ENCODE measurements at places on chromosomes 16 and 17.
A peak's percentile ranks its signal among the peaks of the same experiment; 100 is the strongest.

DNA sequence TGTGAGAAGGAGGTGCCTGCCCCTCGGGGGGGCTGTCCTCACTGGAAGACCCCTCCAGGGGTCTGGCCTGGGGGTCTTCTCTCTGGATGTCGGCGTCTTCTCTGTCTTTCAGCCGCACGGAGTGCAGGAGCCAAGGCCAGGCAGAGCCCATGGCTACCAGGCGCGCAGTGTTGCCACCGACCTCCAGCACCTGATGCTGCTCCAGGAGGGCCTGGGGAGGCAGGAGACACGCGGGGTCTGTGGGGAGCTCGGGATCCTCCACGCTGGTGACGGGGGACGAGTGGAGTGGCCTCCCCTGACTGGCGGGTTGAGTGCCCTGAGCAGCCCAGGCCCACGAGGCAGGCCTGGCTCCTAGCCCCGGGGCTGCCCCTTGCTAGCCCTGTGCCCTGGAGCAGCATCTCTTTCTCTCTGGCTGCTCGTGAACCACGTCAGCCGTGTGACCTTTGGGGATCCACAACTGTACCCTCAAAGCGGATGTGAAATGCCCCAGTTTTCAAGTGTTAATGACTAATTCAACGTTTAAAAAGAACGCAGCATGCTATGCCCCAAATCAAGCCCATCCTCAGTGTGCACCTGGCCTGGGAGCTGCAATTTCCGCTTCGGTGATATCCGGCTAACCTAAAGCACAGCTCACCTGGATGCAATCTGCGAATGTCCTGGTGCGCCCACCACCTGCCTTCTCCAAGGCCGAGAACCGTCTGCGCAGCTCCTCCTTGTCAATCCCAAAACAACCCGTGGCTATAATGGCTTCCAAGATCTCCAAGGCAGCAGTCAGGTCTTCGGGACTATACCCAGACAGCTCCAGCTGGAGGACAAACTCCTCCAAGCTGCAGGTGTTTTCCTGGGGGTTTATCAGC is 62.9 kb downstream of the IL21R start:
- no peak for DNase-seq

GRCh38 chr16:66193543-66194229 is 172.8 kb upstream of the CDH5 start:
- no peak for DNase-seq

GRCh38 chr16:8178271-8178670 is 412.0 kb downstream of the TMEM114 start:
- DNase-seq, result no peak

GRCh38 chr16:51150888-51151320 is at the start of gene SALL1:
TSS of gene SALL1 (minus strand) at chr16:51151270. CDS start at chr16:51151241, 29 bp downstream.
- DNase-seq, result no peak

GRCh38 chr17:81870131-81870980 is 781 bp downstream of the ARHGDIA start:
- peak; percentile 41 for DNase-seq

- DNase-seq, result peak; percentile 56
These were observed at the start of gene SIAH1 for GRCh38 chr16:48385253-48386150. TSS of gene SIAH1 (minus strand) at chr16:48385413. CDS start at chr16:48362428, 22,985 bp downstream.

DNA sequence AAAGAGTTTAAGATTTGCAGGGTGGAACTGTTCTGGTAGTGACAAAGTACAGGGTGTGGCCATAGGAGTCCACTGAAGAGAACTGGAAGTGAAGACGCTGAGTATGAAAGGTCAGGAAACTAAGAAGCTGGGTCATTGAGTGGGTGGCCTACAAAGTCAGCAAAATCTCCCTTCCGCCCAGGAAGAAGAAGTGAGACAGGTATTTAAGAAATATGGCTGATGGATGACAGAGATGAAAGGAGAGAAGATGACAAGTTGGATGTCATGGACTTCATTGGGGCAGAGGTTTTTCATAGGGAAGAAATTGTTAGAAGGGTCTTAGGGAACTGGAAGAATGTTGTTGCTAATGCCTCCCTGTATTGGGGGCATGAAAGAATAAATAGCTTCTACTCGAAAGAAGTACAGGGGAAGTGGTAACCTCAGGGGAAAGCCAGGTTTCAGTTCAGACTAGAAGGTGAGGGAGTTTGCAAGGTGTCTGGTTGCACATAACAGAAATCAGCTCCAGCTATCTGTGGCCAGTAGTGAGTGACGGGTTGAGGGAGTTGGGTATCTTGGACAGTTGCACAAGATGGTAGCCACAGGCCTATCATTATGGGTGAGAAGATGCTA is 33.6 kb upstream of the MED13 start:
- no peak for DNase-seq

DNA sequence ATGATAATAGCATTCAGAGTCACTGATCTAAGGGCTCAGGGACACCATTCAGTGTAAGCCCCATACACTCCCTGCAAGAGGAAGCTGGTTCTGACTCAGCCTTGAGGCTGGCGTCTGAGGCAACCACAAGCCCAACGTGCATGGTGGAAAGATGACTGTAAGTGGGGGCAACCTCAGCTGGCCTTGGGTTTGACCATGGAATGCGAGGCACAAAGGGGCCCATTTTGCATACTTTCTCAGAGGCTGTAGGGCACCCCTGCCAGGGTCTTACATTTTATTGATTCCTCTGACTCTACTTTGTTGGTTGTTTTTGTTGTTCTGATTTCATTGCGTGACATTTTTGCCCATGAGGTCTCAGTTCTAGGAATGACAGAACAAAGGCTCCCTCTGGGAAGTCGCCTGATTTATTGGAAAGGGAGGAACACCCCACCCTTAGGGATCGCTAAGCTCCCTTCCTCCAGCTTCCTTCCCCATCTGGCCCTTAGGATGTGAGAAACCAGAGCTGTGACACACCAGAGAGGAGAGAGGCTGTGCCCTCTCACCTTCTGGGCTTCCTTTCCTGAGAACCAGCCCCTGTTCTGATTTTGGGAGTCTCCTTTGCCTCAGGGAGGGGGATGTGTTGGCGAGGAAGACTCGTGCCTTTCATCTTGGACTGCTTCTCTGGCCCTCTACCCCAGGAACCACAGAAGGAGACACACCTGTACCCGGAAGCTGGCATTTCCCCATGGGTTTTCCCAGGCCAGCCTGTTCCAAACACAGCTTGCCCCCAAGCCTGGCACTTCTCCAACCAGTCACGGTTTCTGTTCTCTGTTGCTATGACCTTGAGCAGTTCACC is 5.6 kb upstream of the CIITA start:
- peak; percentile 84 for DNase-seq

DNA sequence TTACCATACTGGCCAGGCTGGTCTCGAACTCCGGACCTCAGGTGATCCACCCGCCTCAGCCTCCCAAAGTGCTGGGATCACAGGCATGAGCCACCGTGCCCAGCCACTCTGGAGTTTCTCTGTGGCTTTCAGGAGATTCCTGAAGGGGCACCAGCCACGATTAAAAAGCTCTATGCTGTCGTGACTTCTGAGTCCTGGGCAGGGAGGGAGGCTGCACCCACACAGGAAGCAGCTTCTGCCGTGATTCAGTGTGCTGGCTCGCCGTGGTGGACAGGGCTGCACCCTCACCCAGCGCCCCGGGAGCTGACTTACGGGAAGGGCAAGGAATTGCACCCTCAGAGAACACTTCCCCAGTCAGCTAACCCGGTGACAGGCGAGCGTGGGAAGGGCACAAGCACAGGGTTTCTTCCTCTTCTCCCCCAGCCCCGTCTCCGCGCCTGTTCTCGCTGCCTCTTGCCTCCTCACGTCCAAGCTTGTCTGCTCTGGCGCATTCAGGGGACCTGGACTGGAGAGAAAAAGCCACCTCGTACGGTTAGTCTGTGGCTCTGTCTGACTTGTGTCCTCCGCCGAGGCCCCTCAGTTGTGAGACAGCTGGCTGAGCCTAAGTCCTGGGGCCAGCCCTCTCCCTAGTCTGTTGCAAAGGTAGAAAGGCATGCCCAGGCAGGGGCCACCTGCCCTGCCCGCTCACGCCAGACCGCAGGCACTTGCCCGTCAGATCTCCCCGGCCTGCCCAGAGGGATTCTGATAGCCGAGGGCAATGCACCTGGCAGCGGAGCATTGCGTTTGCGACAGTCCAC is 145.0 kb downstream of the SEC14L1 start:
- DNase-seq, result peak; percentile 95

GRCh38 chr17:52606098-52606497 is 447.6 kb upstream of the CA10 start:
- peak; percentile 40 for DNase-seq

- no peak for DNase-seq
These were observed 89.6 kb downstream of the RBFOX1 start for GRCh38 chr16:7422036-7422888.

DNA sequence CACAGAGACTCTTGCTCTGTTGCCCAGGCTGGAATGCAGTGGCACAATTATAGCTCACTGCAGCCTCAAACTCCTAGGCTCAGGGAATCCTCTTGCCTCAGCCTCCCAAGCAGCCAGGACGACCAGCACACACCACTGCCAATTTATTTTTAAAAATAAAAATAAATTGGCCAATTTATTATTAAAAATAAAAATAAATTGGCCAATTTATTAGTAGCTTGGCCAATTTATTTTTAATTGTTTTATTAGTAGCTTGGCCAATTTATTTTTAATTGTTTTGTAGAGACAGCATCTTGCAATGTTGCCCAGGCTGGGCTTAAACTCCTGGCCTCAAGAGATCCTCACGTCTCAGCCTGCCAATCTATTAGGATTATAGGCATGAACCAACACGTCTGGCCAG is 184.3 kb downstream of the FTO start:
- DNase-seq, result no peak

GRCh38 chr17:83117583-83117982 is 38.2 kb downstream of the METRNL start:
- DNase-seq, result no peak

DNA sequence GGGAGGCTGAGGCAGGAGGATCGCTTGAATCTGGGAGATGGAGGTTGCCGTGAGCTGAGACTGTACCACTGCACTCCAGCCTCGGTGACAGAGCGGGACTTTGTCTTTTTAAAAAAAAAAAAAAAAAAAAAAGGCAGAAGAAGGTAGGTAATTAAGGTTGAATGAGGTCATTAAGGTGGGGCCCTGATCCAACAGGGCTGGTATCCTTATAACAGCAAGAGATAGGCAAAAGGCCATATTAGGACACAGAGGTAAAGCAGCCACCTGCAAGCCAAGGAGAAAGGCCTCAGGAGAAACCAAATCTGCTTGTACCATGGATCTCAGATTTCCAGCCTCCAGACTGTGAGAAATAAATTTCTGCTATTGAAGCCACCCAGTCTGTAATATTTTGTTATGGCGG is 60.3 kb downstream of the SPAG9 start:
- DNase-seq, result no peak

DNA sequence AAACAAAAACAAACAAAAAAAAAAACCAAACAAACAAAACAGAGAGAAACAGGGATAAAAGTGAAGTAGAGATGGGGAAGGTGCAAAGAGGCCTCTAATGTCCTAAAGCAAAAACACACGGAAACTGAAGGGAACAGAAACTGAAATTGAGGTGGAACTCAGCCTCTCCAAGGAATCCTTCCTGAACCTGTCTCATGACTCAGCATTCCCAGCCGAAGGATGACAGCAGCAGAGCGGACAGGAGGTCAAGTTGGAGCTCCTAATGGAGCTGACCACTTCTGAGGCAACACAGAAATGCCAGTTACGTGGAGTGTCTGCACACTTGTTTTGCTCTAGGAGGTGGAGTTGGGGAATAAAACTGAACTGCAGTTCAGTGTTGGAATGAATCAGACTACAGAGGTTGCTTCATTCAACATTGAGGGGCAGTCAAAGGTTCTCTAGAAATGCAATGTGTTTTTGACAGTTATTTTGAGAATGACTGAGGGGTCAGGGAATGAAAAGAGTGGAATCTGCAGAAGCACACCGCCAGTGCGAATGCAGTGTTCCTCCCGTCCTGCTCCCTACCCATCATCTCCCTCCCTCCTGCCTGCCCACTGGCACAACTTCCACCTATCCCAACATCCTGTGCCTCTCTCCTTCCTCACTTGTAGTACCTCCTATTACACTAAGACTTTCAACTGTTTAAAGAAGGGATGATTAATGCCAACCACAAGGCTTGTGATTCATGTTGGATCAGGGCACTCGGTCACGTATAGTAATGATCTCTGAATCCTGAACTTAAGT is 6.3 kb downstream of the UBE2O start:
- peak; percentile 94 for DNase-seq

GRCh38 chr16:81715358-81716196 is 63.5 kb upstream of the PLCG2 start:
- no peak for DNase-seq

- no peak for DNase-seq
These were observed 49.3 kb downstream of the RMI2 start for GRCh38 chr16:11394593-11394960.

- no peak for DNase-seq
These were observed 12.9 kb upstream of the TRIM25 start for GRCh38 chr17:56926704-56927103.

DNA sequence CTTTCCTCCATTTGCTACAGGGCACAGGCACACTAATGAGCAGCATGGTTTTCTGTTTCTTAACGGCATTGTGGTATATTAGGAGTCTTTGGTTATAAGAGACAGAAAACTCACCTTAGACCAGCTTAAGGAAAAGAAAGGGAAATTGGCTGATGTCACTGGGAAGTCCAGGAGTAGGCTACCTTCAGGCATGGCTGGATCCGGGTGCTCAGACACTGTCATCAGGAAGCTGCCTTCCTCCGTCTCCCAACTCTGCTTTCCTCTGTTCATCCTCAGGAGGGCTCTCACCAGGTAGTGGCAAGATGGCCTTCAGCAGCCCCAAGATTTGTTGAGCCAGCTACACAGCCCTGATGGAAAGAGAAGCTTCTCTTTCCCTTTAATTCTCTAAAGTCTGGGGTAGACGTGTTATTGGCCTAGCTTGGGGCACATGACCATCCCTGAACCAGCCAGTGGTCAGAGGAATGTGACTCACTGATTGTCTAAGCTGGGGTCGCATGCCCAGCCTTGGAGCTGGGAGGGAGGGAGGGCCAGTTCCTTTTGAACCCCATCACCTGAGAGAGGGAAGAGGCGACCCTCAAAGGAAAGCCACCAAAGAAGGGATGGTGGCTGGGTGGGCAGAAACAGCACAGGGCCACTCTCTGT is 117.4 kb downstream of the CLEC16A start:
- DNase-seq, result no peak

DNA sequence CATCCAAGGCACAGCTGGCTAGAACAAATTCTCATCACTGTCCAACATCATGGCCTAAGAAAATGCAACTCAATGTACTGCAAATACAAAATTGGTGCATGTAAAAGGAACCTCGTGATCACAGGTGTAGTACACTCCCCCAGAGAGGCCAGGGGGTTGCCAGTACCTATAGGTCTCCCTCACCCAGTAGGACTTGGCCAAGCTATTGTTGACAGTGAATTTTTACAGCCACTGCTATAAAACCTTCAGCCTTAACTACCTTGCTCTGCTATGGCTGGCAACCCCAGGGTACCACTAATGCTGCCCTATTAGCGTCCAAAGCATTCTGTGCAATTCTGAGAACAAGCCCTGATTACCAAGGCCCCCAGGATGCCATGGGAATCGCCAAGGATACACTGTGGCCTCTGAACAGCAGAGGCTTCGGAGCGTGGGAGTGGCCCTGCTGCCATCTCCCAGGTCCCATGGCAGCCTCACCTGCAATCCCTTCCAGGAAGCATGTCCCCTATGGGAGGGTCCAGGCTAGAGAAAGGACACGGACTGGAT is 67.6 kb downstream of the SDK2 start:
- no peak for DNase-seq

- DNase-seq, result no peak
These were observed 42.4 kb downstream of the OMG start for GRCh38 chr17:31254654-31255053.
